ENCODE measurements at places on chromosomes 2 and 18.

DNA sequence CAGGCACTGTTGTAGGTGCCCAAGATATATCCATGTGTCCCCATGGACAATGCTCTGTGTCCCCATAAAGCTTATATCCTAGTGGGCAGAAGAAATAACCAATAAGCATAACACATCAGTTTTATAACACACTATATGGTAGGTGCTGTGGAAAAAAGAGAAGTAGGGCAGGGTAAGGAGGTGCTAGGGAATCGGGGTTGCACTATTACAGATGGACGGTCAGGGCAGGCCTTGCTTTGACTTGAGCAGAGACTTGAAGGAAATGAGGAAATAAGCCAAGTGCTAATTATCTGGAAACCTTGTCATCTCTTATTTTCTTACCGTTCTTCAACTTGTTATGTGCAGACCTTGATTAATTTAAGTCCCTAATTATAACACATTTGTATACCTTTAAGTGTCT is 82.0 kb downstream of the PHLPP1 start:
- DNase-seq = no peak

- peak; percentile 11 for DNase-seq
These were observed 187.1 kb upstream of the OSR1 start for GRCh38 chr2:19545507-19545906.

DNA sequence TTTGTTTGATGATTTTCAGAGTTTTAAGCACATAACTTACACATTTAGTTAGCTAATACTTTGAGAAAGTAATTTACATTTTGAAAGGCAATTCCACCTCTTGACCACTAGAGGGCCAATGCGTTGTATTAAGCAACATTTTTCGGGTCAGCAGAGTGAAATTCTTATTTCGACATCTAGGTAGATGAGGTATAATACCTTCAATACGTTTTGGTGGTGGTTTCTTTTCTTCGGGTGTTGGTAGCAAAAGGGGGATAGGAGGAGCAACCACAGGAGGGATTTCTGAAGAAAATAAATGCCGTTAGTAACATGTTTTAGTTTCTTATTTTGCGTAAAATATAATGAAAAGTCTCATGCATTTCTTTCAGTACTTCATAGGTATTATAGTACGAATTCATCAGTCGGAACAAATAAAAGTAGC is 106.3 kb downstream of the TTN start:
- DNase-seq = peak; percentile 57

DNA sequence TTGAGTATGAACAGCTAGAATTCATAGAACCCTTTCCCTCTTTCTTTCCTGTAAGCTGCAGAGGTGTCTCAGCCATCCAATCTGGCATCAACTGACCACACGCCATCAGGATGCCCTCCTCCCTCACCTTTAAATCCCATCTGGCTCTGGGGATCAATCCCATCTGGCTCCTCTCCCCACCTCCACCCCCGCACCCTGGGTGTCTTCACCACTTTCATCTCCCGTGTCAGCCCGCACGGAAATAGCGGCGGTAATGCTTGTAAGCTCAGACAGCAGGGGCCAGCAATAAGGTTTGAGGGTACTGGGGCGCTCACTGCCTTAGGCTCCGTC is 508 bp upstream of the TUBA4B start:
- peak; percentile 73 for DNase-seq

GRCh38 chr2:28547906-28548600 is 52.2 kb downstream of the PLB1 start:
- DNase-seq = no peak

GRCh38 chr2:88199912-88200682 is 30.0 kb downstream of the THNSL2 start:
- peak; percentile 56 for DNase-seq

GRCh38 chr18:24195296-24196053 is 56.6 kb downstream of the CABYR start:
- DNase-seq = no peak

DNA sequence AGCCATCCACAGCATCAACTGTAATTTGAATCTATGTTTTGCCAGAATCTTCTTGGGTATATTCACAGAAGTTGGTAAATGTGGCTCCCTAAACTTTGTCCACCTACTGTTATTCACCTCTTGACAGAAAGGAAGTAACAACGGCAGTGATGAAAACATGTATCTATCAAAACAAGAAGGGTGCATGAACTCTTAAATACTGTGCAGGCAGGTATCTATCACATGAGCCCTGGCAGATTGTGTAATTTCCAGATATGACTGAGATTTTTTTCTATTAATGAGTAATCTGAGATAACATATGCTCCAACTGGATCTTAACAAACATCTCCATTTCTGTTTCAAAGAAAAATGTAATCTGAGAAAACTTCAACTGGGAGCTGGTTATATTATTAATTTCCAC is 36.6 kb downstream of the SFT2D3 start:
- no peak for DNase-seq

DNA sequence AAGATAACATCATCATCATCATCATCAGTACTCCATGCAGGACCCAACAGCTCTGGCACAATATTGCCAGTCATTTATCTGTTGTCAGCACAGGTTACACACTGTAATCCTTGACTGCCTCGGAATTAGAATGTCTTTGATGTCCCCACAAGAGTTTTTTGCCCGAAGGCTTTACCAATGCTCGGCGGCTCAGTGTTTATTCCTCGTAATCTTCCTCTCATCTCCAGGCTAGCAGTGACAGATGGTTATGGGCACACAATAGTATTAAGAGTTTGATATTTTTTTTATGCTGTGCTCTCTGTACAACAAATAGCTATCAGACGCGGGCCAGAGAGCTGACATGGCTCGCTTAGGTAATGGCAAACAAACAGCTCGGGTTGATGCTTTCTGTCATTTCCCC is 515.2 kb downstream of the ZEB2 start:
- DNase-seq = peak; percentile 98

DNA sequence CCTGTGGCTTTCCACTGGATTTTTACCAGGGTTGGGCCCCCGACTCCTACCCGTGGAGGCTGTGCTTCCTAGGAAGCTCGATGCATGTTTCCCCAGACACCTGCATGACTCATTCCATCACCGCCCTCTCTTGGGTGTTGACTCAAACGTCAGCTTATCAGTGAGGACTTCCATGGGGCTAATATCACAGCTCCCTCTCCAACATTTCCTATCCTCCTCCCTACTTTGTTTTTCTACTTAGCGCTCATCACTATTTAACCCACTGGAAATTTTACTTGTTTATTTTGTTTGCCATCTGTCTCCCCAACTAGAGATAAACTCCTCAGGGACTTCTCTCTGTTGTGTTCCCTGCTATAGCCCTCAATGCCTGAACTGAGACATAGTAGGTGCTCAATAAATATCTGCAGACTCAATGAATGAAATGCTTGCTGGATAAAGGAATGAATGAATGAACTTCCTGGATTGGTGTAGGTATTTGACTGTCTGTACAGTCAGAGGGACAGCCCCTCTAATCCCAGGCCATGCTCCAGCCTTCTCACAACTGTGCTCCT is 89.7 kb upstream of the MSH2 start:
- peak; percentile 26 for DNase-seq

DNA sequence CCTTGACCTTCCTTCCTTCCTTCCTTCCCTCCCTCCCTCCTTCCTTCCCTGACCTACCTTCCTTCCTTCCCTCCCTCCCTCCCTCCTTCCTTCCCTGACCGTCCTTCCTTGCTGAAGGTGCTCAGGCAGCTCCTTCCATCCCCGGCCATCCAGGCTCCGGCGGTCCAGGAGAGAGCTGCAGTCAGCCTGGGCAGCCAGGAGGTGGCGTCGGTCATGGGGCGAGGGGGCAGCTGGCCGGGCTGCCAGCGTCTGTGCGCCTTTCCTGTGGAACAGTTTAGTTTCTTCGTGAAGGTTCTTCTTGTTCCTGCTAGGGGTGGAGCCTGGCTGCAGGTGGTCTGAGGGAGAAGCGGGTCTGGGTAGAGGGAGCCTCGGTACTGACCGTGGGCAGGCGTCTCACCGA is 15.7 kb downstream of the GPR35 start:
- peak; percentile 76 for DNase-seq

DNA sequence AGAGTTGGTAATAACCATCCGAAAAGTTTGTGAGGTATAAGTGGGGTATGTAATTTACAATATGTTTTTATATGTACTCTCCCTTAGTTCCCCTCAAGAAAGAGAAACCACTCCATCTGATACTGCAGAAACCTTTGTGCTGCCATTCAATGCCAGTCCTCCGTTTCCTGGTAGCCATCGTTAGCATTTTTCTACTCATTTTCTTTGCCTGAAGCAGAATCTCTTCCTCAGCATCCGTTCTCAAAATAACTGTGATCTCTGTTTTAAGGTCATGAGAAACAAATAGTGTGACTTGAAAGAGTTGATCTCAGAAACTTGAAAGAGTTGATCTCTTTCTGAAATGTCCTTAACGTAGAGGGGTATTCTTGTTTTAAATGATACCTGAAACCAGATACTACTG is 996 bp downstream of the PTCD3 start:
- no peak for DNase-seq

- peak; percentile 78 for DNase-seq
These were observed 62.5 kb downstream of the SLC4A3 start for GRCh38 chr2:219689676-219690628.

DNA sequence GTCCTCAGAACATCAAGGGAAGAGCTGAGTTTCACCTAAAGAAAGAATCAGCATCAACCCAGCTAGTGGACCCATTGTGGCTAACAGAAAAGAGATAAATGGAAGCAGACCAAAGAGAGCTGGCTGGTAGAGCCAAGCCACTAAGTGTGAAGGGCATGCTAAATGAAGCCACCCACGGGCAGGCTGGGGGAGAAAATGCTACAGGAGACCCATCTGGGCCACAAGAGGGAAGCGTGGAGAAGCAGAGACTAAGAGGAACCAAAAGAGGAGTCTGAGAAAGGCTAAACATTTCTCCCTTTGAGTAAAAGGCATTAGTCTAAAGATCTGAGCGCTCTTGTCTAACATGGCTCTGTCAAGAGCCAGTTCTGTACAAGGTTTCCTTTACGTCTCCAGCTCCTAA is 15.8 kb downstream of the CWC22 start:
- DNase-seq = peak; percentile 8

DNA sequence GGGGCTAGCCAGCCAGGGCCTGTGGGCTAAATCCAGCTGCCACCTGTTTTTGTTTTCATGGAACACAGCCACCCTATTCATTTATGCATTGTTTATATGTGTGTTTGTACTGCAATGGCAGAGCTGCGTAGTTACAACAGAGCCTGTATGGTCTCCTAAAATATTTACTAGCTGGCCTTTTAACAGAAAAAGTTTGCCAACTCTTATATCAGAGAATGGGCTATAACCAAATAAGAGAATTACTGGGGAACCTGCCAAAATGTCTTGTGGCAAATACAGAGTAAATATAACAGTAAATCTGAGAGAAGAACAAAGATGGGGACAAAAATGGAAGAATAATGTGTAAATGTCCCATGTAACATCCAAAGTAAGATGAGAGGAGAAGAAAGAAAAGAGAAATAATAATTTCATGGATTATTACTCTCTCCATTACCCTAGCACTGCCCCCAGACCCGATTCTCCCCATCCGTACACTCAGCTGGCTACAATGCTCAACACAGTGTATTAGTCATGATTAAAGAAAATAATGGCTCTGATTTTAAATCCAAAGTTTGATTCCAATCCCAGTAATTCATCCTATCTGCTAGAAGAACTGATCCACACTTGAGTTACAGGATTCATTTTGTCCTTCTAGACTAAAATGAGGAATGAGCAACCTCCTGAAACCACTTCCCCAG is 249.3 kb downstream of the LRATD1 start:
- no peak for DNase-seq

GRCh38 chr2:186721956-186722355 is 28.1 kb downstream of the FAM171B start:
- DNase-seq = no peak

DNA sequence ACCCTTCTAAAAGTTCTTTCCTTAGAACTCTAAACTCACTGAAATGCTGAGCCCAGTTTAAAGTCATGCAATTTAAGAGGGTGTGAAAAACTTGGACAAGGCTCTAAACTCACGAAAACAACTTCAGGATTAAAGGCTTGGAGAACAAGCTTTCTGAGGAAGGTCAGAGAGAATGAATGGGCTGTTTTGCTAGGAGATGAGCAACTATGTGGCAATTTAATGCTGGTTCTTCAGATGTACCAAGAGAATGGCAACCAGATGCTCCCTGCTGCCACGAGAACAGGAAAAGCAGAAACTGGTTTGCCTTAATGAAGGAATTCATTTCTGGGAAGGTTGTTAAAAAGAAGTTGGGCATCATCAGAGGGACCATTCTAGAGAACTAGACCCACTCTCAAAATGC is 77.8 kb upstream of the PMAIP1 start:
- no peak for DNase-seq

DNA sequence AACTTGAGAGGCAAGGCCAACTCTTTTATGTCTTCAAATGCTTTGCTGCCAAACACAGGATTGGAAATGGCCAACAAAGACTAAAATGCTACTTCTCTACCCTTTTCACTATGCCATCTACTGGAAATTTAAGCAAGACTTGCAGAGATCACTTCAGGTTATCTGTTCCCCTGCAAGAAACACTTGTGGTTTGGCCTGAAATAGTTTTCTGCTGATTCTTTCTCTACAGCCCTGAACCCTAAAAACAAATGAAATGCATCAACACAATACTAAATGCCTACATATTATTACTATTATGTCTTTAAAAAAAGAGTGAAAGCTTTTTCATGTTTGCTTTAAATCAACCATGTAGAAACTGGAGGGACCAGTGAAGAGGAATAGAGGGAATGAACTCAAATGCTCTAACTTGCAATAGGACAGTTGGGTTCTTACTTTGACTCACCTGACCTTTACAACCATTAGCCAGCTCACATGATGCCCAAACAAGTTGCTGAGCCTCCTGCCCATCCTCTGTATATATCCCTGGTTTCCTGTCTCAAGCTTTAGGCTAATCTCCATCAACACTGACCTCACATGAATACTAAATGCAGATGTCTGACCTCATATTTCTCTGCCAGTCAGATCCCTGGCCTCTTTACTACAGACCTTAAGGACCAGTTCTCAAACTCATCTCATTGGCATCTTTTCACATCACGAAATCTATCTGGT is 17.5 kb upstream of the ADAM17 start:
- DNase-seq = no peak

DNA sequence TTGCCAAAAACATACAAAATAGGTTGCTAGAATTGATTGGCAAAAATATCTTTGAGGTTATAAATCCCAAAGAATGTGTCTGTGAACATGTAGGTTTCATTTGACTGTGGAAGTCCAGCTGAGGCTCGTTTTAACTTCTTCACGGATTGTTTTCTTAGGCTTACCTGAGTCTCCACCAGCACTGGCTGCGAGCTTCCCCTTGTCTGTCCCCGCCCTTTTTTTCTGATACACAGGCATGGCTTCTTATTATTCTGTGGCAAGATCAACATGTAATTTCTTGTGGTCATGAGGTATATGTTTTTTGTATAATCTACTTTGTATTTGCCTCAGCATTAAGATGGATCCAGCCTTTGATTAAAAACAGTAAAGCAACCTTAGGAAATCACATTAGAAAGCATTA is 7.2 kb upstream of the SLC40A1 start:
- no peak for DNase-seq

All from NCI-H82 (cell line).